Fibroblast of mammary gland (primary cell): ENCODE measurements at places on chromosomes 1 and 21.

DNA sequence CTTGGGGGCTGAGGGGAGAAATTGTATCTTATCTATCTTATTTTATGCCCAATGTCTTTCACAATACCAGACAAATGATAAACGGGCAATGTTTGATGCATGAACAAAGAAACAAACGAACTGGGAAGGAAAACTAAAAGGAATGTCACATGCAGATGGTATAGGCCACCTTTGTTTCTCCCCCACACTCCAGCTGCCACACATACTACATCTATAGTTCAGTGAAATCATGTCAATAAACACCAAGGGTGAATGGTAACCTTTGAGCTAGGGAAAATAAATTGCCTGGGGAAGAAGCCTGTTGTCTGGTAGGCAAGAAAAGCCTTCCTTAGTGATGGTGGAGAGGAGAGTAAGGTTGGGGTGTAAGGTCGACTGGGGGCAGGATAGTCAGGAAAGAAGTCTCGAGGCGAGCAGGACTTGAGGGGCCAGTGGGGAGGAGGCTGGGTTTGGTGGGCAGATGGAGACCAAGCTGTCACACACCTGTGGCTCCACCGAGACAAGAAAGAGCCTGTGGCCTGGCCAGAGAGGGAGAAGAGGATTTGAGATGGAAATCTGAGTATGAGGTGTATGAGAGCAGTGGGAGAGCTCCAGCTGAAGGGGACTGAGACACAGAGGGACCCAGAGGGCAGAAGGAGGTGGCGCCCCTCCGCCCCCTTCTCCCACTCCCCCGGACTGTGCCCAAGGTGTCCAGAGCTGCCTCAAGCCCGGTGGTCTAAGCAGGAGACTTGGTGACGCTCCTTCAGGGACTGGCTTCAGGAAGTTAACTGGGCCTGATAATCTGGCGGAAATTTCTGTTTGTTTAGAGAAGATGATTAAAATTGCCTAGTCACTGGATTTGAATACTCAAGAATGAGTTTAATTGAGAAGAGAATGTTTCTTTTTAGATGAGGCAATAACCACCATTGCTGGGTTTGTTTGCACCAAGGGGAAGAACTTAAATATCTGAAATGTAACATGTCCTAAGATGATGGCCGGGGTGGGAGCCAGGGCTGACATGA, 37.3 kb downstream of the ATF3 start:
- DNase-seq = no peak

- DNase-seq = no peak
These were observed 1242.0 kb downstream of the AMY1C start for GRCh38 chr1:104991702-104992101.

DNA sequence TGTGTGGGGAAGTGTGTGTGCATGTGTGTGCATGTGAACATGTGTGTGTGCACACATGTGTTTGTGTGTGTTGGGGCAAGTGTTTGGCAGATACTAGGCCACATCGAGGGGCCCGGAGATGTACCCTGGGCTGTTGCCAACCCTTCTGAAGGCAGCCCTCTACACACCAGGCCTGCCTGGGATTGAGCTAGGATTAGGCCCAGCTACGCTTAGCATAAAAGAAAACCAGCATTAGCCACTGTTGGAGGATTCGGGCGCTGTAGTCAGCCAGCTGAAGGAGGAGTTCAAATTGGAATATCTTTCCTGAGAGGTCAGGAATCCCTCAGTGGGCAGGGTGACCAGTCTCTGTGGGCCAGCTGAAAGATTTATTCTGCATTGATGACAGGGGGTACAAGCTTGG, 10.6 kb upstream of the ALX3 start:
- DNase-seq = no peak

GRCh38 chr1:202968895-202969295, 1.8 kb upstream of the CYB5R1 start:
- DNase-seq = peak; percentile 70

DNA sequence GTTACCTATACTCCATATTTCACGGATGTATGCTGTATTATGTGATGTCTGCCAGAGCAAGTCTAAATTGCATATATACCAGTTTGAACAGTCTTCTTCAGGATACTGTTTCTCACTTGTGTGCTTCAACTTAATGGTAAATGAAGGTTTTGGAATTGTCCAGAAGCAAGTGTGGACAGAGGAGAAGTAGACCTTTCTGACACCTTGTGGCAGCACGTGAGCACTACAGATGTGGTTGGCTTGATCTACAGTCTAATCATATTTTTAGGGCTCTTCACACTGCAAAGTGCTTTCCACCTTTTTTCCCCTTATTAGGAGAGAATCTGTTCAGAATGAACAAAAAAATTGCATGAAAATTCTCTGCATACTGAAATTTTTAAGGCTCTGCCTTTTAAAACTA, 10.9 kb downstream of the MORC3 start:
- DNase-seq = peak; percentile 65

DNA sequence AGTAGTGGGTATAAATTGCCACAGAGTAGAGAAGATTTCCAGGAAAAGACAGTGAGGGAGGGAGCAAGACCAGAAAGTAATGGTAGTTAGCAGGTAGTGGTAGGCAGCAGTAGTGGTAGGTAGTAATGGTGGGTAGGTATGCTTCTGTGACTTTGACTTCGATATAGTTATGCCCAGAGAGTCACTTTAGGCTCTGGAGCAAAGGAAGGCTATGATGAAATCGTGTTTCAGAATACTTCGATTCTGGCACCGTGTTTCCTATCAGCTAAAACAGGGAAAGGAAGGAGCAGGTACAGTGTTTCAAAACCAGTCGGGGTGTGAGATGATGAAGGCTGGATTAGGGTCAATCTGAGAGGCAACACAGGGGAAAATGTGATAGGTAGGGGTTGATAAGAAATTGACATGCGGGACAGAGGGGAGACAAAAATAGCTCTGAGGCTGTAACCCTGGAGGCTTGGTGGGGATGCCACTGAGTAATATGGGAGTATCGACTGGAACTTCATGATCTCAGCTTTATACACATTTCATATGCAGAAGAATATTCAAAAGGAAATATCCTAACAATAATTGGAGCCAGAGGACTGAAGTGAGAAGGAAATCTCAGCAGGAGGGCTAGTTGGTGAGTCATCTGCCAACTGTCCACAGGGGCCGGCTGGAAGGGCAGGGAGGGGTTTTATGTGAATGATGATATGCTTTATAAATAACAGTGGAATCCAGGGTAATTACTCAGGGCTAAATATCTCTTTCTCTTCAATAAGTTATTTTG, 25.2 kb upstream of the TRIM45 start:
- peak; percentile 92 for DNase-seq

GRCh38 chr1:235156265-235156664, 4.8 kb downstream of the RBM34 start:
- DNase-seq = no peak

- DNase-seq = no peak
These were observed 6.2 kb downstream of the SLC2A1 start for GRCh38 chr1:42952303-42953001.

DNA sequence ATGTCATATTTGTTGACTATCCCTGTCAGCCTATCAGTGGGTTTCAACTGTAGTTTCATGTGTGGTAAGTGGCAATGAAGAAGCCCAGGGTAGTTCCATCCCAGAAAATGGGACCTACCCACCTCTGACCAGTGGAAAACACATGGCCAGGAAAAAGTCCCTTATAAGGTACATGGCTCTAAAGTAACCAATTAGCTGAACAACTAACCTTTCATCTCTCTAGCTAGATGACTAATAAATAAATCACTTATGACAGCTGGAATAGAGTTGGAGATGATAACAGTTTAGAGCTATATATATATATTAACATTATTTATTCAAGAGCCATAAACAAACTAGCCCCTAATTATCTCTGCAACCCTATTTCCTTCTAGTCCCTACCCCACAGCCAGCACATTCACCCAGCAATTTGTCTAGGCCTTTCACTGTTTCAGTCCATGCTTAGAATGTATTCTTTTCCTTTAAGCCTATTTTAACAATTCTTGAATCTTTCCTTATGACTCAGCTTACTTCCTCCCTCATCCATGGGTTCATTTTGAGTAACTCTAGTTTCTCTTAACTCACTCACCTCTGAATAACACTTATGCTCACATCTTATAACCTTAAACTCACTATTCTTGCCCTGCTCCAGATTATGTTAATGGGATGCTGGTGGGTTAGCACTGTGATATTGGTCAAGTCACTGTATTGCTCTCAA, 83.7 kb downstream of the TNFSF18 start:
- DNase-seq = peak; percentile 52

GRCh38 chr1:75338616-75339483, 204.7 kb downstream of the LHX8 start:
- no peak for DNase-seq

DNA sequence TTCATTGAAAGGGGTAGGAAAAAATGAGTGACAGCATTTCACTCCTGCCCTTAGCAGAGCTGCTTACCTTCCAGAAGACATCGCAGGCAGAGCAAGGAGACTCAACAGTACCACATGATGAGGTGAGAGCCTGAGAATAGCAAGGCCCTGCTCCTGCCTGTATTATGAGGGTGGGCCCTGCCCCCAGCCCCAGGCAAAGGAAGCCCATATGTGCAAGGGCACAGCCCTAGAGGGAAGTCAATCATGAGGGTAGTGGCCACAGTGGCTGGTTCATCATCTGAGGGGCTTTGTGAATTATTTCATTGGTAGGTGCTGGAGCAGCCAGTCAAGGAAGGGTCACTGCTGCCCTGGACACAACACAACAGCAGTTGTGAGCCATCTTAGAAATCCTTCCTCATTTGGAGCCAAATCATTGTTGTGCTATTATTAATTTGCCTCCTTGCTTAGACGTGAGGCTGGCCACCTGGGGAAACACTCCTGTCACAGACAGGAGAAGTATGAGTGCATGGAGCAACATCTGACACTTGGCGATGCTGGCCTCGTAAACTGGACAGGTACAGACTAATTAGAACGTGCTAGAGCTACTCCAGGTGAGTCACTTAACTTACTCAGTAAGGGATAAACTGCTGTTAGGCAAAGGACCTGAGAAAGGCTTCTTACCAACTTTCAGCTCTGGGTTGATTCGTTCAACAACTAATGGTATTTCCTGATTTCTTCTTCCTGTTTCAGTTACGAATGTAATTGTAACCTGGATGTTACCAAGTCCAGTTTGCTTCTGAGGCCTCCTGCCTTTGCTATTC, 22.7 kb upstream of the ACBD6 start:
- DNase-seq = no peak

GRCh38 chr1:188668083-188668482, 1809.6 kb downstream of the BRINP3 start:
- no peak for DNase-seq

DNA sequence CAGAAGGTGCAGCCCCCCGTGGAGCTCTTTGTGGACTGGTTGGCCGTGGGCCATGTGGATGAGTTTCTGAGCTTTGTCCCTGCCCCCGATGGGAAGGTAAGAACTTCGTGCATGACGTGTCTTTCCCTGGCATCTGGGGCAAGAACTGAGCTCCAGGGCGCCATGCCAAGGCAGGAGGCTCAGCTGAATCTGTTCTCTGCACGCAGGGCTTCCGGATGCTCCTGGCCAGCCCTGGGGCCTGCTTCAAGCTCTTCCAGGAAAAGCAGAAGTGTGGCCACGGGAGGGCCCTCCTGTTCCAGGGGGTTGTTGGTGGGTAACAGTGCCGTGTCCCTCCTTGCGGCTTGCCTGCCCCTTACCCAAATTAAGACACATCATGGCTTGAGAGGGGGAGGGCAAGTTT, 27.7 kb downstream of the PADI3 start:
- DNase-seq = peak; percentile 37

DNA sequence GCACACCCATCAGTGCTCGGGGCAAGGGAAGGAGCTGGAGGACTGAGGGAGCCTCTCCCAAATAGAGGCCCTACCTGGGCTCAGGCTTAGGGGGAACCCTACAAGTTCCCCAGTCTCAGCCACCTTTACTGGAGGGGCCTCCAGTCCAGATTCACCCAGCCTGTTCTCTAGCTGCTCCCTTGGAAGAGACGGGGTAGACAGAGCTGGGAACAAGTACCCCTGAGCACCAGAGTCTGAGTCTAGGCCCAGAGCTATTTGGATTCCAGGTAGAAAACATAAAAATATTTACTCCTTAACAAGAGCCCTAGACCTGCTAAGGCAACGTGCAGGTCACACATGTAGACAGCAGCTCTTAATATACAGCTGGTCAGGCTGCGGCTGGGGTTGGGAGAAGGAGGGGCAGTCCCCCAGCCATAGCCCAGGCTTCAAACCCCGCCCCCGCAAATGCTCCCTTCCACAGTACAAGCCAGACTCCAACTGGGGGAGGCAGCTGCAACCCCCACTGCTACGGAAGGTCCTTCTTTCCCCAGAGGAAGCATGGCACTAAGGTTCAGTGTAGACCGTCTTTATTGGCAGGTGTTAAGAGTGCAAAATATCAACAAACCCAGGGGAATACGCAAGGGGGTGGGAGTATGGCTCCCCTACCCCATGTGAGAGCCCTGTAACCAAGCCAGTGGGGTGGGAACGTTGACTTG, 8.0 kb downstream of the TENT5B start:
- peak; percentile 77 for DNase-seq

DNA sequence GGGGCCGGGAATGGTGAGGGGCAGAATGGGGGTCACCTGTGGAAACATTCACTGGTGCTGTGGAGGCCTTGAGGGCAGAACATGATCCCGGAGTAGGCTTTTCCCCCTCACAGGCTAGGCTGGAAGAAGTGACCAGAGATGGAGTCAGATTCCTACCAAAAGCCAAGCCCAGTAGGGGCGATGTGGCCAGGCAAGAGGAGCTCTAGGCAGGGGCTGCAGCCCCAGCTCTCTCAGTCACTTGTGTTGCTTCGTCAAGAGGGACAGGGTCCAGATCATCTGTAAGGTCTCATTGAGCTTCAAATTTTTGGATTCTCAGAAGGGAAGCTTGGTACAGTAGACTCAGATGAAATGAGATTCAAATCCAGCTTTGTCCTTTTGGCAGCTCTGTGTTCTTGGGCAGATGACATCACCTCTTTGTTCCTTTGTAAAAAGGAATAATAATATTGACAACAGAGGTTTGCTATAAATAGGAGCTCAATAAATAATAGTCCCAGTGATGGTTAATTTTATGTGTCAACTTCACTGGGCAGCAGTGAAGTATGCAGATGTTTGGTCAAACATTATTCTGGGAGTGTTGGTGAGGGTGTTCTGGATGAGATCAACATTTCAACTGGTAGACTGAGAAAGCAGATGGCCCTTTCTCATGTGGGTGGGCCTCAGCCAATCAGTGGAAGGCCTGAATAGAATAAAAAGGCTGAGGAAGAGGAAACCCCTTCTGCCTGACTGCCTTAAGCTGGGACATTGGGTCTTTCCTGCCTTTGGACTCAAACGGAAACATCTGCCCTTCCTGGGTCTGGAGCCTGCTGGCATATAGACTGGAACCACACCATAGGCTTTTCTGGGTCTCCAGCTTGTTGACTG, 324.7 kb upstream of the USP24 start:
- DNase-seq = no peak

- no peak for DNase-seq
These were observed 22.7 kb upstream of the PRKACB start for GRCh38 chr1:84121360-84121759.

DNA sequence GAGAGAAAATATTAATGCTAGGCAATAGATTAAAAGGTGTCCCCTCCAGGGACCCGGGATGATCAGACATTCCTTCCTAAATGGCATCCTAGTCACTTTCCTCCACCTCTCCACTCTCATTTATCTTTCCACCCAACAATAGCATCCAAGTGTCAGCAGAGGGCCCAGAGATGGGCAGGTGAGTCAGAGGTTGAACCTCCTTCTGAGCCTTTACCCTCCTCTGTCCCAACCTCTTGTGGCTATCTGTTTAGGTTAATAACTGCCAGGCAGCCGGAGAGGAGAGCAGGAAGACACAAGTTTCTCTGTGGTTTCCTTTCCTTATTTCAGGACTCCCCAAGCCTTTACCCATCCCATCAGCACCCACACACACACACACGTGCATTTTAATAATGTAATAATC, 4.1 kb downstream of the GJA5 start:
- DNase-seq = no peak

- peak; percentile 33 for DNase-seq
These were observed 359 bp downstream of the LRRC3 start for GRCh38 chr21:44455524-44456213.

- DNase-seq = no peak
These were observed 3.1 kb downstream of the RNF220 start for GRCh38 chr1:44408212-44408582.
